ENCODE measurements at places on chromosomes 4 and X.

DNA sequence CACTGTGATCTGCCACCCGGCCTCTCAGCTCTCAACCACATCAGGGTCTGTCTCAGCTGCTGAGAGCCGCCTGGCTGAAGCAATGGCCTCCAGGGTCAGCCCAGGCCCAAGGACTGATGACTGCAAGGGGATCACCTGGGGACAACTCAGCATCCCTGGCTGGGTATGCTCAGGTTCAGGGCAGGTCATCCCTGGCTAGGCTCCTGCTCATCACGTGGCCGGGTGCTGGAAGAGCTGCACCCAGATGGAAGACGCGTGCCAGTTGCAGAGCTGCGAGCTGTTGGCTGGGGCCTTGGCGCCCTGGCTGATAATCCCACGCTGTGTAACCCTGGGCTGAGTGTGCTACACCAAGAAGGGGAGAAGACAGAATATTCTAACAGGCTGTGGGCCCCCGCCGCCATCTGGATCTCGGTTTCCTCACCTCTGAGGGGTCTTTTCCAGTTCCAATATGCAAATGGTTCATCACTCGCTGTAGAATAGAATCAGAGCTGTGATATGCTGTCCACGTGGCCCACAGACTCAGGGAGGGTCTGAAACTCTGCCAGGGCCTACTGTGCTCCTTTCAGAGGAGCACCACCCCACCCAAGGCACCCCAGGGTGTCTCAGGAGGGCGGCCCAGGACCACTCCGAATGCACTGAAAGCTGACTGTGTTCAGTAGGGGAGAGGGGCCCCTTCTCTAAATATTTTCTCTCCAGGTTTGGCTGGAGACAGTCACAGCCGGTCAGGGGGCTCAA lies 338.8 kb downstream of the BCOR start:
- no peak for DNase-seq

DNA sequence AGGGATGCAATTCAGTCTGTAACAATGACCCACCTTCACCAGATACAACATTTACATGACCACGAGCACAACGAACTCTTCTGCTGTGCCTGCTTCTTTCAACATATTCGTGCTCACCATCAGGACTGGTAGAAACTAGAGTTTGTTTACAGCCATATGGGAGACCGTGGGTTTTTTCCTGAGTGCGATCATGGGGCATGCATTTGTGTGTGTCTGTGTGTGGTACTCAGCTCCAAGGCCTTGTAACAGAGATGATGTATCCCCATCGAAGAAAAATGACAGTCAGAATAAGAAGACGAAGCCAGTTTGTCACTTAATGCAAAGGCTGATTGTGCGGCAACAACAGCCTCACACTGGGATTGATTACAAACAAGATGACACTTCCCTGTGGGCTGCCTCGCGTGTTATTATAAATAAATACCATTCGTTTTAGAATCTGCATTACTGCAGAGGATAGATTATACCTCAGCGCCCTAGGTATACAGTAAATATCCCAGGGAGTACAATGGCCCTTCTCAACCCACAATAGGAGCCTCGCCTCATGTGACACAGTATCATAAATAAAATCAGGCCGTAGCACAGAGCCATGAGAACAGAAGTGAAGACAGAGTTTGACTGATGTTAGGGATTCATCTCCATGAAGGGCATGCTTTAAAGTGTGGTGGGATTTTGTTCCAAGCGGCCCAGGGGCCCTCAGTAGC lies 97.3 kb upstream of the NOCT start:
- DNase-seq, result no peak

GRCh38 chrX:128848374-128848773 lies 674.9 kb downstream of the SMARCA1 start:
- no peak for DNase-seq

DNA sequence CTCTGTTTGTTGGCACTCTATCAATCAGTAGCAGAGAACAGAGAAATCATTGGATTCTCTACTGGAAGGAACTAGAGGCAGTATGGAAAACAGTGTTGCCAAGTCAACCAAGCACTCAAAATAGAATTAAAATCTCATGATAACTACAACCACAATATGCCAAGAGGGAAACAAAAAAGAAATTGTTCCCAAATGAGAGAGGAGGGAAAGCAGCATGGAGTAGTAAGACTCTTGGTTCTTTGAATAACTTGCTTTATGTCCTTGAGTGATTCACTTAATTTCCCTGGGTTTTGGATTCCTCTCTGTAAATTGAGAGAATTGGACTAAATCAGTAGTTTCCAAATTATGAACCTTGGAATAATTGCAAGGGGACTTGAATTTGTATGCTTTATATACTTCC lies 285.5 kb upstream of the ANKRD50 start:
- no peak for DNase-seq

GRCh38 chrX:37314531-37314930 lies 34.6 kb upstream of the PRRG1 start:
- no peak for DNase-seq

- no peak for DNase-seq
These were observed 58.1 kb downstream of the FNIP2 start for GRCh38 chr4:158826882-158827281.

- no peak for DNase-seq
These were observed 44.6 kb upstream of the VCX start for GRCh38 chrX:7798327-7798726.

DNA sequence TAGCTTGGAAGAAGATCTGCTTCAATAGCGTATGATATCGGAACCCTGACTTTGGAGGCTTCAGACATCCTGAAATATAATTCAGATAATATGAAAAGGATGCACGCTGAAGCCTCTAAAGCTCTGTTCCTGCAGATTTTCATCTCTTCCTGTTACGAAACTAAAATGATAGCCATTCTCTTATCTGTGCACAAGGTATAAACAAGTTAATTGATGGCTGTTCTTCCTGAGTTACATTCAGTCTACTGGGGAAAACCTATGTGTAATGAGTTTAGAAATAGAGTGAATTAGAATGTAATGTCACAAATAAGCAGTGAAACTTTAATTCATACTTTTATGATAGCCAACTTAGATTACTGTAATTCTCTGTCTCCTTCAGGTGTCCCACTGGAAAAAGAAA lies 36.8 kb upstream of the AGA start:
- DNase-seq, result no peak

DNA sequence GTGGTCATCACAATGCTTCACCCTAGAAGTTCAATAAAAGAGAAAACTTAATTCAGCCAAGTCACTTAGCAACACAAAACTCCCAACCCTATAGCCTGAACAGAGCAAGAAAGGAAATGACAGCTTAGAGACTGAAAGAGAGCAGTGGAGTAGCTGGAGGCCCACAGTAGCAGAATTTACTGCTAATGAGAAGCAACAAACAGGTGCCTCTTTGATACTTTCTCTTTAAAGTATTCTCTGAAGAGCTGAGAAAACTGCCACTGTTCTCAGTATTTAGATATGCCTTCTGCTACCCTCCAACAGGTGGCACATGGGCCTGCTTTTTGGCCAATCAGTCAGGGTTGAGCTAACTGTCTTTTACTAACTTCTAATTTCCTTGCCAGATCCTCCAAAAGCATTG lies 240.0 kb downstream of the GPC3 start:
- DNase-seq, result no peak

DNA sequence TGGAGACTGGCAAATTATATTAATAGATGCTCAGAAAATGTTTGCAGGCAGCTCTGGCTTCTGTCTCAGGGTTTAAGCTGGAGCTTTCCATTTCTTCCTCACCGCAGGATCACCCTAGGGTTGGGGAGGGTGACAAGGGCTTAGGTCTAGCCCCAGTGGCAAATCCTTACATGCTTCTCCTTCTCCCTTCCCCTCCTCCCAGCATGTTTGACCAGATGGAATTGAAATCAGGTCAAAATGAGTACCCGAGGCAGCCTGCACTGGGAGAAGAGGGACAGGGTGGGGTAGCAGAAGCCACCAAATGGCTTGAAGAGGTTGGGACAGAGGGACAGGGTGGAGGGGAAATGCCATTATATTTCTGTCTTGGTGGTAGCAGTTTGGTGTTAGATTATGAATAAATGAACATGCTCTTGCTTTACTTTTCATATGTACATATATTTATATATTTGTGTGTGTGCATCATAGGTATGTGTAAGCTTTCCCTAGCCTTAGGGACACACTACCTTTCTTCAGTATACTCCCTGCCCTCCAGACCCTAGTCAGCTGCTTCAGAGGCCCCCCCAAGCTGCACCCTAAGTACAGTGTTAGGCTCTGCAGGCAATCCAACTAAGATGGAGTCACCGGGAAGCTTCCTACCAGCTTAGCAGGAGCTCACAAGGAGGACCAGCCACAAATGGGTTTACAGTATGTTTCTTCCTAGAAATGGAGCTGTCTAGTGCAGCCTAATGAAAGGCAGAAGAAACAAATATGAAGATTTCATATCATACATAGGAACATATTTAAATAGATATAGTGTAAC lies 1.8 kb downstream of the TMEM35A start:
- no peak for DNase-seq

DNA sequence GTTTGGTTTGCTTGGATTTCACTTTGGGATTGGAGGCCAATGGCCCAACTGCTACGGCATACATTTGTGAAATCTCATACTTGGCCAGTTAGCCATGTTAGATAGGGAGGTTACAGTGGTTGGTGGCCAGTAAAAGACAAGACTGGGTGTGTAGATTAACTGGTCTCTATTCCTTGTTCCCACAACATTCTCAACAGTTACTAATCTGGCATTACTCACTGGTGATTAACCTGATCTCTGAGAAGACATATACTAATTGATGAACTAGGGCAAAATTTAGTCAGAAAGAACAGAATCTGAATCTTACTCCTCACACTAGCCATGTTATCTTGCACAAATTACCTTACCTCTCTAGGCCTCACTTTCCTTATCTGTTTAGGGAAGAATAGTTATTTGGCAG lies 33.4 kb downstream of the GATB start:
- no peak for DNase-seq

Data from stimulated activated CD4-positive, alpha-beta T cell treated with anti-CD3 and anti-CD28 coated beads, Interleukin-1b, Interleukin-23, amount 100 ng/mL, for 1 hour (primary cell).